ENCODE measurements at places on chromosomes 5 and 9.

DNA sequence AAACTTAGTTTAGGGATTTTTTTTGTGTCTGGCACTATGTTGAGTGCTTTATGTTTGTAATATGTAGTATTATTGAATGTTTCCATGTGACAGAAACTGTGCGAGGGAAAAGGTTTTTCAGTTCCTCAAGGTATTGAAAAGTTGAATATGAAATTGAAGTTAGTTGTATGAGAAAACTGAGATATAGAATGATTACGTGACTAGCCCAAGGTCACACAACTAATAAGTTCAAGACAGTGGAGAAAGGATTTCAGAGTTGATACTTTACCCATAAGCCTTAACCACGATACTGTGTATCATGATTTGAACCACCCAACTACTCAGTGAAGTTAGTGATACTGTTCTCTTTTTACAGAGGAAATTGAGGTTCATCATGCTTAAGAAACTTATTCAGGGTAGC lies 5.7 kb downstream of the NIPBL start:
- DNase-seq, result no peak

DNA sequence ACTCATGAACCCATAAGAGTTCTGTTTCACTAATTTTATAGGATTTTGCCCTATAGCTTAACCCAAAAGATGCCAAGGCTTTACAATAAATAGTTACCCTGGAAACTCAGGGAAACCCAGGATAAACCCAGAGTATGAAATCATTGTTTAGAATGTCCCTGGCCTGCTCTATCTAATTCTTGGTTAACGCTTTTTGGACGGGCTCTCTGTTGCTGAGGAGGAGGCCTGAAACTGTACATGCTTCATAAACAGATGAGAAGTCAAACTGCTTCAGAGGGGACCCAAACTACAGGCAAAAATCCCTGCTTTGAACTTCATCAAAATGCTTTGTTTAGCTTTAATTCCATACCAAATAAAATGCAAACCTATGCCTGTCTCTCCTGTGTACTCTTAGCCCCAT lies 291.9 kb downstream of the SH3GL2 start:
- DNase-seq, result no peak

GRCh38 chr9:93684161-93684765 lies 107.9 kb downstream of the PHF2 start:
- no peak for DNase-seq

- DNase-seq, result no peak
Observed at GRCh38 chr5:74665816-74666215, 19.2 kb upstream of the HEXB start.

- DNase-seq, result no peak
Observed at GRCh38 chr9:137319011-137319738, 17.1 kb upstream of the NRARP start.

- DNase-seq, result no peak
Observed at GRCh38 chr5:139684881-139685749, 37.0 kb downstream of the CXXC5 start.

DNA sequence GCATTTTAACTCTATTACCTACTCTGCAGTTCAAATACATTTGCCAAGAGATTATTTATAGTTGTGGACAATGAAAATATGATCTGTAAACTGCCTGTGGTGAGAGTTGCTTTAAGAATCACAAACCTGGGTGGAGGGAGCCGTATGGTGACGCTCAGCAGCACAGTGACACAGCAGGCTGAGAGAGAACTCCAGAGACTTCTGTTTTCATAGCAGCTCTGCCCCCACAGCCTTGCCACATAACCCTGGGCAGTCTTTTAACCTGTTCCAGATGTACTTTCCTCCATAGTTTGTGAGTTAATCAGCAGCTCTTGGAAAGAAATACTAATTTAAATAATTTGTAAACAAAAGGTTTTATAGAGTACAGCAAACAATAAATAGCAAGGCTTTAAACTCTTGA lies 450.5 kb downstream of the ELAVL2 start:
- DNase-seq, result no peak

GRCh38 chr9:100346836-100347235 lies 5.9 kb downstream of the TEX10 start:
- no peak for DNase-seq

- no peak for DNase-seq
Observed at GRCh38 chr9:70590315-70590677, 175.8 kb upstream of the KLF9 start.

GRCh38 chr5:82422751-82423181 lies 144.6 kb upstream of the RPS23 start:
- no peak for DNase-seq

GRCh38 chr9:136762915-136763648 lies 1.2 kb downstream of the LCN15 start:
- no peak for DNase-seq

DNA sequence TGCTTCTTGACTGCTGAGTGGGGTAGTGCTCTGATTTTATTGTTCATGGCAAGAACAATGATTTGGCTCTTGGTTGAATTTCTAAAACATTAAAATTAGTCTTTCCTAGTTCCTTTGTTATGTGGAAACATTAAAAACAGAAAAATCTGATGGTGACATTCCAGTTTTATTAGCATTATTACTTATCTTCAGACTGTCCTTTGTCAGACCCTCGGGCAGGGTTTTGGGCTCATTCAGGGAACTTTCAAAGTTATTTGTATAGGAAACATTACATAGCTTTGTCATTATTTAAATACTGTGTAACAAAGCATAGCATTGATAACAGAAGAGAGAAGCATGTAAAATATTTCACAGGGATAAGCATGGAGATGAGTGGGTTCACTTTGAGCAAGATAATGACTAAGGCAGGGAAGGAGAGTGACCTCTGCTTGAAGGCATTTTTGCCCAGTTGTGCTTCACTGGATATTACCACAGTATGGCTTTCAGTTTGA lies 119.9 kb downstream of the KDM4C start:
- DNase-seq, result no peak

GRCh38 chr5:167507463-167508233 lies 783.8 kb upstream of the WWC1 start:
- no peak for DNase-seq

GRCh38 chr5:10374046-10375022 lies 20.8 kb downstream of the MARCHF6 start:
- no peak for DNase-seq

- DNase-seq, result no peak
Observed at GRCh38 chr5:171432583-171433351, 13.3 kb downstream of the FGF18 start.

DNA sequence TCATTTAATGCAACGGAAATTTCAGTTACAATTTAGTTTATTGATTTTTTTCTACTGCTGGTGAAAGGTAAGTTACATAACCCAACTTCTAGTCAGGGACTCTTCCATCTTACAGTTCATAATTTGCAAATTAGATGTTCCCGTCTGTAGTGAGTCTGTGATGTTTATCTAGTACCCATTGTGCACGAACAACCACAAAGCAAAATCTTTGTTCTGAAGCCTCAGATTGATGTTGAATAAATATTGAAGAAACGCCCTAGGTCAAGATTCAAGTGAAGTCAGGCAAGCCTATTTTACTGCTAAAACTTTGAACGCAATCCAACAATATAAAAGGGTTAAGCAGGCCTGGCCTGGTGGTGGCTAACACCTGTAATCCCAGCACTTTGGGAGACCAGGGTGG lies 43.1 kb downstream of the BASP1 start:
- DNase-seq, result no peak

DNA sequence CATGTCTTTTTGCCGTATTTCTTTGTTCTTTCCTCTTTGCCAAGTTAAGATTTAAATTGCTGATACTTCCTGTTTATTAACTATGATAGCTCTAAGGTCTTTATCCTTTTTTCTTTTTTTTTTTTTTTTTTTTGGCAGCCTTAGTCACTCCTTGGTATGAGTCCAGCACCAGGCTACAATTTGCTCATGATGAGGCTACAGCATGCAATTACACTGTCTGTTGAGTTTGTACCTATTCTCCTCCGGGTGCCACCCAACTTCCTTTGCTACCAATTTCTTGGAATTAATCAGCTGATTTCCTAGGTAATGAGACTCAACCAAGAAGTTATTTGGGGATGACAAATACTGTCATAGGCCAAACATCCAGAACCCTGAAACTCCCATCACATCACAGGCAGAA lies 25.5 kb downstream of the ACTL7B start:
- DNase-seq, result no peak

DNA sequence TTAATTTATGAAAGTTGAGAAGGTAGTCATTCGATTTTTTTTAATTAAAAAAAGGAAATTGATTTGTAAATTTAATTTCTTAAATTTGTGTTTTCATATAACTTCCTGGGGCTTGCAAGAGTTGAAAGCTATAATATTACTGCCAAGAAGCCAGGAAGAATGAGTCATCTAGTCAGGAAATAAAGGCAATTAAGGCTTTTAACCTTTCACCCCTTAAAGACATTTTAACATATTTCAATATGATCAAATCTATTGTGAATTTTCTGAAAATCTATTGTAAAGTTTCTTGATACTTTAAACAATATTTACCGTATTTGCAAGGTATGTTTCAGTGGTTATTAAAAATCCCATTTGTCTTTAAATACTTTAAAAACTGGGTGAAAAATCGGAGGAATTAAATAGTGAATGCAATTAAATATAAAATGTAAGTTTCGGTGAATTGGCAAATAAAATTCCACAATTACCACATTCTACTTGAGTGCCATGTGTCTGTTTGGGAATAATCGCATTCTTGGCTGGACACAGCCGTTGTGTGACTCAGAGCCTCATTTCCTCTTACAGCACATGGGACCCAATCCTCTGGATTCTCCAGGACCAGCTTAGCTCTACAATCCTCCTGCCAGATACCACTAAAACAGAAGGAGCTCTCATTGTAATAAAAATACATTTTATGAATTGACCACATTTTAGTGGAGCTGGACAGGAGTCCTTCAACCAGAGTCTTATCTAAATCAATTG lies 310.7 kb downstream of the HCN1 start:
- no peak for DNase-seq

- DNase-seq, result no peak
Observed at GRCh38 chr5:82662340-82662739, 384.2 kb upstream of the RPS23 start.

DNA sequence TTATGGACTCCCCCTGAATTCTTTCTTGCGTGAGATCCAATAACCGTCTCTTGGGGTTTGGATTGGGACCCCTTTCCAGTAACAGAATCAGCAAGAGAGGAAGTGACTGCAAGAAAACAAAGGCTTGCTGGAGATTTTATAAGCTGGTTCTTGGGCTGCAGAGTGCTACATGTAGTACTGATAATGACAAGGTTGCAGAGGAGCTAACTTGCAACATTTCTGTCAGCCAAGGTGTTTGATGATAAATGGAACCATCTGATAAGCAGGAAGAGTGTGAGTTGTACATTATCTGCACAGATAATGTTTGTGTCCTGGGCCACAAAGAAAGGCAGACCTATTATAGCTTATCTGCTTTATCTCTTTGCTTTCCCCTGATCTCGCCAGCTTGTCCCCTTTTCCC lies 37.1 kb downstream of the DNAJB5 start:
- DNase-seq, result no peak

DNA sequence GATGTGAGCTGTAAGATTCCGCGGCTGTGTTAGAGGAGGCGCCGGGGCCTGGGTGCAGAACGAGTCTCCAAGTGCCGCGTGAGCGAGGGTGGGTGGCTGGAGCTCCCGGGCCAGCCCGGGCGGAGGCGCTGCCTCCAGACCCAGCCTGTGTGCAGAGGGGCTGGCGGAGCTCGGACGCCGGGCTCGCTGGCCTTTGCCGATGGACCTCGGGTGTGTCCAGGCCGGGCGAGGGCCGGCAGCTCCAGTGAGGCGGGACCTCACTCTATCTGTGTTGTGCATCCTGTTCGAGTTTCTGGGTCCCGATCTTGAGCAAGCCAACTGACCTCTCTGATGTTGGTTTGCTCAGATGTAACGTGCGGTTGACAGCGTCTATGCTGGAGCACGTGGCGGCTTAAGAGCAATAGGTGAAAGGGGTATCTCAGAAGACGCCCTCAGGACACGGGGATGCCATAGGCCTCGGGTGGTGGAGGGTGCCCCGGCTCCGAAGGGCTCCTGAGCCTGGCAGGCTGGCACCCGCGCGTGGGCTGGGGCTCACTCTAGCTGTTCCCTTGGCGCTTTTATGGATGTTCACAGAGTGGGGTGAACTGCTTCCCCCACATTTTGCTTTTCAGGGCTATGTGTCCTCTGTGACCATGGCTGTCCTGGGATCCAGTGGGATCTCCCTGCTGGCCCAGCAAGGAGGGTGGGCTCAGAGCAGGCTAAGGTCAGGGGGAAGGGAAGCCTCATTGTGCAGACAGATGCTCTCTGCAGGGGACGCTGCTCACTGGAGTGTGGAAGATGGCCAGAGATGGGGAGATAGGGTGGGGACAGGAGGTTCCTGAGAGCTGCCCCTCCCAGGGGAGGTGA lies 69.8 kb downstream of the MRPL36 start:
- no peak for DNase-seq

DNA sequence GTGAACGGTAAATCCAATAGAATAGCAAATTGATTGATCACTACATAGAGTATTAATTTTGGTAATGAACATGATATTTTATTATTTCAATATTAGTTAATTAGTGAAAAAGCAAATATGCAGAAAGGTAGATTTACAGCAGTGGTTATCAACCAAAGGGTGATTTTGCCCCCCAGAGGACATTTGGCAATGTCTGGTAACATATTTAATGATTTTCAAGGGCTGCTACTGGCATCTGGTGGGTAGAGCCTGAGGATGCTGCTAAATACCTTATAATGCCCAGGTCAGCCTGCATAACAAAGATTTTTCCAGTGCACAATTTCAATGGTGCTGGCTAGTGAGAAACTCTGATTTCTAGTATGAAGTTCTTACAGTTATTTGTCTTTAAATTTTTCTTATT lies 1313.7 kb downstream of the PTPRD start:
- no peak for DNase-seq

DNA sequence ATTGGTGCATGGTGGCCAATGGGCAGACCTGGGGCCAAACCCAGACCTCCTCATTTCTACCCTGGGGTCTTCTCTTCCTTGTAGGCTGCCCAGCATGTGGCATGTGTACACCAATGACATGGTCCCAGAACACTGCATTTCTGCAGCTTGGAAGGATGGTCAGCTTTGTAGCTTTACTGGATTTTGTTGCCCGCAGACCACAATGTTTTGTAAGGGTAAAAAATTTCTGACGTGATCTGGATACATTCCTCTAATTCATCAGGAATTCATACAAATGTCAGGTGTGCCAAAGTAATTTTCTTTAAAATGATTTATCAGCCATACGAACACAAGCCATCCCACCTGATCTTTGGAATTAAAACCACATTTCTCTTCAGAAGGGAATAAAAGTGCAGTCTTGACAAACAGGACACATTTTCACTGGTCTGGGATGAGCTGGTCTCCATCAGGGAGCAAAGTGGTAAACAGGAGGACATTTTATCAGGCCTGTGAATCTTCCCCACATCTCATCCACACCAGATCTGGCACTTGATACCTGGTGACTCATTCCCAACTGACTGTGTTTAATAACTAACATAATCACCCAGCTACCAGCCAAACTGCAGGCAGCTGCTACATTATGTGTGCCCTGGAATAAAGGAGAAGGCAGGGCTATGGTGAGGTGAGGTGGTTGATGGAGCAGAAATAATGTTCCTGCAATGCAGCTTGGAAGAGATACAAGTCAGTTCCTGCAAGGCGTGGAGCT lies 103.9 kb downstream of the SPOCK1 start:
- no peak for DNase-seq

Measured in GM12864 (cell line).